H9 (cell line): ENCODE measurements at places on chromosomes 3 and 15. TPM values are rescaled to one million over a fixed set of nuclear protein-coding genes. Genes with fewer than 3 reads are reported as not detected.

GRCh38 chr3:72991522-72991921 lies 5.1 kb upstream of the PPP4R2 start:
- H3K27ac ChIP-seq = no peak overlapping the region
- H3K4me1 ChIP-seq = no peaks in the 10 kb centered on the region
- H3K36me3 ChIP-seq = no peaks in the 10 kb centered on the region
- DNase-seq = no peak
- H3K4me3 ChIP-seq = no peak overlapping the region
- no peaks in the 10 kb centered on the region for H3K27me3 ChIP-seq

DNA sequence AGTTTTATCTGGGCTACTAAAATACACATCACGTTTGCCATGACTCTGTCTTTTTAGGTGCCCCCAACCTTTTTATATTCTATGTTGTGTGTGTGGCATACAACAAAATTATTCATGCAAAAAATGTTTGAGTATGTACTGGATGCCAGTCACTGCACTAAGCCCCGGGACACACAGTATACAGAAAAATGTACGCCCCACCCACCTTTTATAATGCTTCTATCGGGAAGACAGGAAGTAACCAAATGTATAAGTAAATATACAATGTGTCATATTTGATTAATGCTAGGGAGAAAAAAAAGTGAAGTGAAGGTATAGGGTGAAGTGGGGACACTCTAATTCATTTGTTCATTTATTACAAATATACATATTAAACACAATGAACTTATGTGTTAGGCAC lies 503.4 kb upstream of the MDFIC2 start:
- H3K27ac ChIP-seq = no peak overlapping the region
- no peaks in the 10 kb centered on the region for H3K27me3 ChIP-seq
- no peak for DNase-seq
- peaks cover 5% of the 10 kb centered on the region; the same call in 2 of the 3 replicates for H3K36me3 ChIP-seq

DNA sequence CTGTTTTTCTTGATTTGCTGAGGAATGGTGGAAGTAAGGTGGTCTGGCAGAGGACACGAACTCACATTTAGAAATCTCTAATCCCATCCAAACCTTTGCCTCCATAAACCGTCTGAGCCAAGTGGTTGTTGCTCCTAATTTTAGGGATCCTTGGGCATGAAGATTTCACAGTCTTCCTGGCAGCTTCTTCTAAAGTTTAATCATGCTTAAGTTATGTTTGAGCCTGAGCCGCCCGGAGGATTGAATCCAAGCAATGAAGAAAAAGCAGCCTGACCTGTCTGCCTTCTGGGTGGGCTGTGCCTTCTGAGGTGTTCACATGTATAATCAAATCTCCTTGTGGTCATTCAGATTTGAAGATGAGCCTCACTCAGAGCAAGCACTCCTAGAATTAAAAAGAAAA lies 249.0 kb downstream of the CD47 start:
- DNase-seq = no peak
- no peaks in the 10 kb centered on the region for H3K27me3 ChIP-seq
- H3K27ac ChIP-seq = no peak overlapping the region
- peaks cover 4% of the 10 kb centered on the region; the same call in 1 of the 2 replicates for H3K4me1 ChIP-seq

Gene ACVR2B
- 99.9 and 105 TPM in 2 replicates for total RNA-seq

Gene CCK
- 0.37 and 0.42 TPM in 2 replicates for total RNA-seq

Gene WDR93
- not detected in 2 replicates for total RNA-seq

Gene CLEC3B
- total RNA-seq = not detected in 2 replicates

Gene SLC15A2
- 2.3 and 2.4 TPM in 2 replicates for total RNA-seq
